ENCODE measurements at places on chromosomes 5 and 9. TPM values are rescaled to one million over a fixed set of nuclear protein-coding genes. Genes with fewer than 3 reads are reported as not detected.

The AP3B1 gene
- total RNA-seq: 45.0 TPM

The PCSK1 gene
- total RNA-seq: not detected

DNA sequence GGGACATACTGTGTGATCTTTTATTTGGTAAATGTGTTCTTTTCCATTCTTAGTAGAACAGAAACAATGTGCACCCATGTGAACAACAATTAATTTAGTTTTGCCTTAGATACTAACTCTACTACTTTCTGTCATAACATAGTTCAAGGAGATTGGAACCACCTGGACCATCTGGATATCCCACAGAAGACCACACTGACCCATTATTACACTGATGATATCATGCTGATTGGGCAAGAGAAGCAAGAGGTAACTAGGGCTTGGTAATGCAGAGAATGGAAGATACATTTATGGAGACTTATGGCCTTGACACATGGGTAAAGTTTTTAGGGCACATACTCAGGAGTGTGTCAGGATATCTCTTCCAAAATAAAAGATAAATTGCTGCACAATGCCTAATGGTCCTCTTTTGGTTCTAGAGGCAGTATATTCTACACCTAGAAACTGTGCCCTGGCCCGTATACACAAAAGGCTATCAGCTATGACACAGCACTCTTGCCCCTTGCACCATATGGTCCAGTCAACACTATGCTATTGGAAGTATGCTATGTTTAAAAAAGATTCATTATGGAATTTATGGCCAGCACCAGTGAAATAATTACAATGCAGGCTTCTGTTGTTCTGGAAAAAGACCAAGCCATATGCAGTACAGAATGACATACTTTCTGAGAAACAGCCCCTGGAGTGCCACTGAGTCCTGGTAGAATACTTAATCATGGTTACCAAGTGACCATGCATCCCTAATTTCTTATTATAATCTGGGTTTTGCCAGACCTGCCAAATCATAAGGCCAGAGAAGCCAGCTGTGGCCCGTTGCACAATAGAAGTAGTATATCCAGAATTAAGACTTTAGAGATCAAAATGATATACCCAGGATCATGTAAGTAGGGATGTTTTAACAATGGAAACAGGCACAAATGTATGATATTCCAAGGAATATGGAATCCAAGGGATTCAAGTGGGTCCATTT is 41.6 kb upstream of the MROH2B start:
- H3K36me3 ChIP-seq: no peaks in the 10 kb centered on the region
- no peak for DNase-seq
- no peaks in the 10 kb centered on the region for H3K27me3 ChIP-seq
- no peak overlapping the region for H3K4me3 ChIP-seq
- no peak overlapping the region for H3K27ac ChIP-seq
- H3K4me1 ChIP-seq: no peaks in the 10 kb centered on the region

- no peak for DNase-seq
- H3K4me3 ChIP-seq: no peak overlapping the region
- H3K27me3 ChIP-seq: no peaks in the 10 kb centered on the region
- H3K4me1 ChIP-seq: no peaks in the 10 kb centered on the region
- H3K36me3 ChIP-seq: no peaks in the 10 kb centered on the region
Observed at GRCh38 chr5:154117930-154118329, 72.6 kb upstream of the GALNT10 start.

DNA sequence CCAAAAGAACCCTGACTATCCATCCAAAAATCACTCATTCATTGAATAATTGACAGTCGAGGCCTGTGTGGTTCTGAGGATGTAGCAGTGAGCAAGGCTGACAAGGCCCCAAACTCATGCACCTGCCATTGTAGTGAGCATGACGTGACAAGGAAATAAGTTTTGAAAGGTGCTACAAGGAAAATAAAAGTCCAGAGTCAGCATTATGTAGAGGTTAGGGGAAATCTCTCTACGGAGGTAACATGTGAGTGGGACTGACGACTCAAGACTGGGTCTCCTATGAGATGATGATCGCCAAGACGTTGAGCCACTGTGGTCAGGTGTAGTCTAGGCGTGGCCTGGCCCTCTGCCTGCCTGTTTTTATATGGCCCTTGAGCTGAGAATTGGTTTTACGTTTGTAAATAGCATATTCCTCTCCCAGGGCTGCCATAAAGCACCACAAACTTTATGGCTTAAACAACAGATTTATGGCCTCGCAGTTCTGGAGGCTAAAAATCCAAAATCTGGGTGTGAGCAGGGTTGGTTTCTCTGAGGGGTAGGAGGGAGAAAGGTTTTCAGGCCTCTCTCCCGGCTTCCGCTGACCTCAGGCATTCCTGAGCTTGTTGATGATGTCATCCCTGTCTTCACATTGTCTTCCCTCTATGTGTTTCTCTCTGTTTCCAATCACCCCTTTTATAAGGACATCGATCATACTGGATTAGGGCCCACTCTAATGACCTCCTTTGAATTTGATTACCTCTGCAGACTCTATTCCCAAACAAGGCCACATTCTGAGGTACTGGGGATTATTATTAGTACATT is 206.4 kb upstream of the EGFLAM start:
- no peaks in the 10 kb centered on the region for H3K4me1 ChIP-seq
- no peaks in the 10 kb centered on the region for H3K27me3 ChIP-seq
- H3K27ac ChIP-seq: no peak overlapping the region
- no peak overlapping the region for H3K4me3 ChIP-seq
- DNase-seq: no peak
- no peaks in the 10 kb centered on the region for H3K36me3 ChIP-seq

DNA sequence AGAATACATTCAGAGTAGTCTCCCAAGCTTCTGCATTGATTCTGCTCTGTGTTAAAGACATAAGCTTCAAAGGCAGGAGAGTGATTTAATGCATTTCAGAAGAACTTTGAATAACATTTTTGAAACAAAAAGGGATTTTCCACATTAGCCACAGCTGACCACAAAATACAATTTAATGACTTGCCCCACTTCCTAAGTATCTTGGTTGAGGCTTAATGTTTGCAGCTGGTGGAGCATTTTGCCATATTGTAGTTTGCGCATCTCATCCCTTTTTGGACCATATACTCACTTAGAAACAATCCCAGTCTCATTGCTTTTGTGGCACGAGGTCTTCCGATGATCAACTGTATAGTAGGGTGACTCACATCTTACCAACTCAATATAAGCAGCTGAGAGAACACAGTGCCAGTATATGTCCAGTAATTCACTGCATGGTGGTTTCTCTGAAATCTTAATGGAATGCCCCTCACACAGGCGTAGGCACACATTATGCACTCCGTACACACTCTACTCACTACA is 455.8 kb upstream of the PTGER4 start:
- no peaks in the 10 kb centered on the region for H3K36me3 ChIP-seq
- H3K4me1 ChIP-seq: no peaks in the 10 kb centered on the region
- DNase-seq: no peak
- no peak overlapping the region for H3K27ac ChIP-seq
- no peaks in the 10 kb centered on the region for H3K27me3 ChIP-seq
- H3K4me3 ChIP-seq: no peak overlapping the region

DNA sequence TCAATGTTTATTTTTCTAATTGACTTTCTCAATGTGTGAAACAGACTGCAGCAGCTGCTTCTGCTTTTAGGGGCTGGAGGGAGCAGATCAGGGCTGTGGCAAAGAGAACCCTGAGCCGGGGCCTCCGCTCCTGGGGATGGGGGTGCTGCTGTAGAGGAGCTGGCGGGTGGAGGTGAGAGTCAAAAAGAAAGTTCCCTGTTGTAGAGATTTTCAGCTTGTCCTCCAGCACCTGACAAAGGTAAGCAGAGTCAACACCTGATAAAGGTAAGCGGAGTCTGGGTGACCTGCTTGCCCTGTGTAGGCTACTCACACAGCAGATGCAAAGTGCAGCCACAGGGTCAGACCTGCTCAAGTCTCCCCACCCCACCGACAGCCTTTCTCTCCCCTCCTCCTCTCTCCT is 252.4 kb upstream of the IRX1 start:
- H3K36me3 ChIP-seq: no peaks in the 10 kb centered on the region
- H3K27ac ChIP-seq: no peak overlapping the region
- no peaks in the 10 kb centered on the region for H3K4me1 ChIP-seq
- H3K4me3 ChIP-seq: no peak overlapping the region
- no peak for DNase-seq

GRCh38 chr5:58041884-58042283 is 418.0 kb downstream of the PLK2 start:
- H3K27me3 ChIP-seq: no peaks in the 10 kb centered on the region
- H3K4me1 ChIP-seq: no peaks in the 10 kb centered on the region
- no peaks in the 10 kb centered on the region for H3K36me3 ChIP-seq
- DNase-seq: no peak
- no peak overlapping the region for H3K27ac ChIP-seq

GRCh38 chr5:162221910-162222309 is 154.3 kb downstream of the GABRG2 start:
- H3K27me3 ChIP-seq: no peaks in the 10 kb centered on the region
- H3K4me1 ChIP-seq: no peaks in the 10 kb centered on the region
- no peak for DNase-seq
- H3K36me3 ChIP-seq: no peaks in the 10 kb centered on the region
- H3K27ac ChIP-seq: no peak overlapping the region

DNA sequence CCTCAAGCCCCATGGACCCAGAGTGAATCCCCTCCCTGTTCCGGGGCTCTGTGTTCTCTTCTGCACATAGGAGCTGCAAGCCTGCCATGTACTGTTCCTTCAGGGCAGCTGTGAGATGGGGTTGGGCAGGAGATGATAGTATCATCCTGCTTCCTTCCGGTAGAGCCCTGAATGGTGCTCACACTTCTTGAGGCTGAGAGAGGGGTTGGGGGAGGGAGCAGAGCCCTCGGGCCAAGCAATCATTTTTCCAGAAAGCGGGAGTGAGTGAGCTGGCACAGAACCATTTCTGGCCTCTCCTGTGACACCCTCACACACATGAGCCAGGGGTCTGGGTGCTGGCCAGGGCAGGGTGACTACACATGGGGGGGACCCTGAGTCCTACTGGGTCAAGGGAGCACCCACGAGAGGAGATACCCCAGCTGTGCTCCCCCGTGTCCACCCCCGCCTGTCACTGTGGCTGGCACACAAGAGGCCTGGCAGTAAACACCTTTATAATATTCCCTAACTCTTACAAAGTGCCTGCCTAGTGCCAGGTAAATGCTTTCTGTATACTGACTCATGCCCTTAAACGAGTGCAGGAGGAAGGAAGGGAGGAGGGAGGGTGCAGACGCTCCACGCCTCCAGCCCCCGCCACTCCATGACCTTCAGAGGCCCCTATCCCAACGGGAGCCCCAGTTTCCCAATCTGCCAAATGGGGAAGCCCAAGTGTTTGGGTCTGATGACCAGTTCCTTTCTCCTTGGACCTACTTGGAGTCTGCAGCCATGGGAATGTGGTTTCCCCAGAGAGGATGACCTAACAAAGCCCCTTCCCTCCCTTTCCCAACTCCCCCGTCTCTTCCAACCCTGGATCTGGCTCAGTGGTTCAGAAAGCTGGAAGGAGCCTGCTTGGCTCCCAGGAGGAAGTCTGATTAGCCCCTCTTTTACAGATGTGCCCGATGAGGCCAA is 15.5 kb downstream of the AKNA start:
- H3K27ac ChIP-seq: peak overlapping the region; percentile 80
- DNase-seq: peak; percentile 74
- peaks cover 23% of the 10 kb centered on the region for H3K4me1 ChIP-seq
- no peaks in the 10 kb centered on the region for H3K36me3 ChIP-seq

DNA sequence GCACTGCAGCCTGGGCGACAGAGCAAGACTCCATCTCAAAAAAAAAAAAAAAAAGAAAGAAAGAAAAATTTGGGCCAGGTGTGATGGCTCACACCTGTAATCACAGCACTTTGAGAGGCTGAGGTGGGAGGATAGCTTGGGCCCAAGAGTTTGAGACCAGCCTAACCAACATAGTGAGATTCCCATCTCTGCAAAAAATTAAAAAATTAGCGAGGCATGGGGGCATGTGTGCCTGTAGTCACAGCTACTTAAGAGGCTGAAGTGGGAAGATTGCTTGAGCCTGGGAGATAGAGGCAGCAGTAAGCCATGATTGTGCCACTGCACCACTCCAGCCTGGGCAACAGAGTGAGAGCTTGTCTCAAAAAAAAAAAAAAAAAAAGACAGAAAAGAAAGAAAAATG is 2.9 kb upstream of the SIT1 start:
- no peaks in the 10 kb centered on the region for H3K36me3 ChIP-seq
- no peak overlapping the region for H3K27ac ChIP-seq

- H3K36me3 ChIP-seq: no peaks in the 10 kb centered on the region
- no peak for DNase-seq
- H3K27me3 ChIP-seq: no peaks in the 10 kb centered on the region
- H3K27ac ChIP-seq: no peak overlapping the region
Observed at GRCh38 chr5:23319901-23320300, 187.5 kb upstream of the PRDM9 start.

DNA sequence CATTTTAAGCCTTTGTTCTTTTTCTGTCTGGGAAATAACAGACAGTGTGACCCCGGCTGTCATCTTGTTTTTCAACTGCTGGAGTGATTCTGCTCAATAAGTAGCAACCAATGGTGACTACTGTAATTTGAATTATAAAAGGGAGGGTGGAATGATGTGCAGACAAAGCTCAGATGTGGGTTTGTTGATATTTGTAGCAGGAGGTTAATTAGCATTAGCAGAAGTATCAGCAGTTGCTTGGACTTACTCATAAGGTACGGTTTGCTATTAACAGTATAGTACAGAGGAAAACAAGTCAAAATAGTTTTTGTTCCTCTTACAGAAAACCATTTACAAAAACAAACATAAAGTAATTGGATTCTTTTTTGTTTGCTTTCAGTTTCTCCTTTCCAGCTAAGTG is 140.4 kb downstream of the TUSC1 start:
- H3K27ac ChIP-seq: no peak overlapping the region
- no peaks in the 10 kb centered on the region for H3K27me3 ChIP-seq
- no peak overlapping the region for H3K4me3 ChIP-seq

DNA sequence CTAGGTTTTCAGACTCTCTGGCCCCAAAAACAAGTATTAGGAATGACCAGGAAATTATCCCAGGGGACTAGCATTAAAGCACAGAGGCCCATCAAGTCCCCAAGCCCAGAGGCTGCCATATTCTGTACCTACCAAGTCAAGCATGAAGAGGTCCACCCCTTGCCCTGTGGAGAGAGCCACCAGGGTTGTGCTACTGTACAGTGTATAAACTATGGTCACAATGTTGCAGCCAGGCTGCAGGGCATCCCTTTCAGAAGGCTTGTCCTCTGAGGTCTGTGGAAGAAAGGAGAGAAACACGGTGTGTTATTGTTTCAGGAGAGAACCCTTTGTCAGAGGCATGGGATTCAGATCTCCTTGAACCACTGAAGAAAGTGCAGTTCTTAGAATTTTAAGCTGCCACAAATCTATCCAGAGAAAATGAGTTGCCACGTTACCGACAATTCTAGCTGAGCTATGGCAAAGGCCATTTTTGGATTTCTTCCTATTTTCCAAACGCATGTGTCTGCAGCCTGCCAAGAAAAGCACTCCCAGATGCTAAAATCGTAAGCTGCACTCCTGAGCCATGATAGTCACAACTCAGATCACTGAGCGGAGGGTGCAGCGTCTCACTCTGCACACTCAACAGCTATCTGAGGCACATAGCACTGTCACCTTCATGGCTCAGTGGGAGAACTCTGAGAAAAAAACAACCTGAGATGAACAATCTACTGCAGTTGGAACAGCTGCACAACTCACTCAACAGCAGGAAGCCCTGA is 45.5 kb upstream of the SPATA31E1 start:
- no peak overlapping the region for H3K27ac ChIP-seq
- H3K36me3 ChIP-seq: no peaks in the 10 kb centered on the region
- H3K4me1 ChIP-seq: no peaks in the 10 kb centered on the region
- no peak overlapping the region for H3K4me3 ChIP-seq
- DNase-seq: no peak

- H3K4me3 ChIP-seq: no peak overlapping the region
Observed at GRCh38 chr5:149392718-149393117, 13.6 kb upstream of the IL17B start.
